Foreskin keratinocyte (primary cell): ENCODE measurements at places on chromosomes 1 and 21. TPM values are rescaled to one million over a fixed set of nuclear protein-coding genes. Genes with fewer than 3 reads are reported as not detected.

GRCh38 chr1:48061162-48062136 lies 64.3 kb upstream of the TRABD2B start:
- peak; percentile 38 for DNase-seq

GRCh38 chr1:56098946-56099345 lies 480.4 kb downstream of the PLPP3 start:
- DNase-seq, result no peak

- no peak for DNase-seq
These were observed 147.4 kb upstream of the USP24 start for GRCh38 chr1:55362558-55362957.

GRCh38 chr21:20250337-20250736 lies 747.9 kb upstream of the NCAM2 start:
- no peak for DNase-seq

- DNase-seq, result peak; percentile 89
These were observed 82.5 kb upstream of the ZNF648 start for GRCh38 chr1:182143825-182144645.

DNA sequence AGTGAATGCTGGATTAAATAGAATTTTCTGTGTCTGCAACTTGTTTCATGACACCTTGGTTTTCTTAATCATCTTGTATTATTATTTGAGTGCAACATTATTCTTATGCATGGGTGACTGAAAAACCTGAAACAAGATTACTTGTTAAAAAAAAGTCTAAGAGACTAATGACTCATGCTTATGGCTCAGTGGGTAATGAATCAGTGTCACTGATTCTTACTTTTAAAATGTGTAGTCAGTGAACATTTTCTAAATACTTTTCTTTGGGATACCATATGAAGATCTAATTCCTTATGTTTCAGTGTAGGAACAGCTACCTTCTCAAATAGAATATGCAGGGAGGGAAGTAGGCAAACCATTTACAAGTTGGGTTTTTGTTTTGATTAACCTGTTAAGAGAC lies 65.5 kb downstream of the PRKAA2 start:
- peak; percentile 37 for DNase-seq

- DNase-seq, result no peak
These were observed 1.2 kb upstream of the C1orf54 start for GRCh38 chr1:150271291-150271959.

DNA sequence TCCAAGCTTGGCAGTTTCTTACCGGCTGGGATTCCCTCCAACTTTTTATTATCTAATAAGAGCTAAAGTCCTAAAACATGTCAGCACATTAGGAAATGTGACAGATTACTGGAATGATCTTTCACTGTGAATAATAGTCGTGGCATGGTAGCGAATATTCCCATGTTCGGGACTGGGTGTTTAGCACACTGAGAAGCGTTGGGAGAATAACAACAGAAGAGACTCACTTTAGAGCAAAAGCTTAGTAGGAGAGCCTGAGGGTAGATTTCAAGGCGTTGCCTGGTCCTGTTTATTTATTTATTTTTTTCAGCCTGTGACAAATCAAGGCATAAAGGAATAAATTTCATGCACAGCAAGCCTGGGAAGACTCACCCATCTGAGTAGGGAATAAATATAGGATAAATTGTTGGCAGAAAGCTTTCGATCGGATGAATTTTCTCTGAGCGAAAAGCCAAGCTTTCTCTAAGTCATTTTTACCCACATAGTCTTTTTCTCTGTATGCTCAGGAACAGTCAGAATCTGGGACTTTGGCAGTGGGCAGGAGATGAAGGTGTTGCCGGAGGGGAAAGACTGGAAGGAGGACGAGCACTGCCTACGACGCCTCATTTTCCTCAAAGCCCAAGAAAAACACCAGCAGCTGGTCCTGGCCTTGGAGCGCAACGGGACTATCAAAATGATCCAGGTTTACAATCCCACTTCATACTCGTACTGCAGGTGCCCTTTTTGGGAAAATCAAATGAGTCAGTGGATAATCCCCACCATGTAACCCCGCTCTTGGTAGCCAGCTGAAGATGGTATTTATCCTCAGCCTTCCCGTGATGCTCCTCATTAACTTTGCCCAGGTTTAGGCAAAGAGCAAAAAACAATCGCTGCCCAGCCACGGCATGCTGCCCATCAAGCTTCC lies 97.2 kb downstream of the WDR64 start:
- DNase-seq, result peak; percentile 57

DNA sequence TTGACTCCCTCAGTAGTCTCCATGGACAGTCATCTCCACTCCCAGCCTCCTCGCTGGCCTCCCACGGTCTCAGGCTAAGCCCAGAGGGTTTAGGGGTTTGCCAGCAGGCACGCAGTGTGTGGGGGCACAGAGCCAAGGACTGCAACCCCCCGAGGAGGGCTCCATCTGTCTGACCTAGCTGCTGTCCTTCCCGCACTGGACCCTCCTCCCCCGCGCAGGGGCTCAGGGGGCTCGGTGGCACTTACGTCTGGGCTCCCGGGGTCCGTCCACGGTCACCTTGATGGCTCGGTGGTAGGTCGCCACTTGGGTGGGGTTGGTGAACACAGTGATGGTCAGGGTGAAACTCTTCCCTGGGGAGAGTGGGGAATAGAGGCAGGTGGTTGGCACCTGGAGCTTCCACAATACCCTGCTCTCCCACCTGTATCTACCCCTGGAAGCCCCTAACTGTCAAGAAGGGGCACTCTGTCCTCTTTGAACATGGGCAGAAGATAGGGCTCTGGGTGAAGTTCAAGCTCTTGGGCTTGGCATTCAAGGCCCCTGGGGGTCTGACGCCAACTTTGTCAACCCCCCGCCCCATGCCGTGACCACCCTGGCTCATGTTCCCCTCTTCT lies 11.0 kb downstream of the RUNX3 start:
- DNase-seq, result no peak

DNA sequence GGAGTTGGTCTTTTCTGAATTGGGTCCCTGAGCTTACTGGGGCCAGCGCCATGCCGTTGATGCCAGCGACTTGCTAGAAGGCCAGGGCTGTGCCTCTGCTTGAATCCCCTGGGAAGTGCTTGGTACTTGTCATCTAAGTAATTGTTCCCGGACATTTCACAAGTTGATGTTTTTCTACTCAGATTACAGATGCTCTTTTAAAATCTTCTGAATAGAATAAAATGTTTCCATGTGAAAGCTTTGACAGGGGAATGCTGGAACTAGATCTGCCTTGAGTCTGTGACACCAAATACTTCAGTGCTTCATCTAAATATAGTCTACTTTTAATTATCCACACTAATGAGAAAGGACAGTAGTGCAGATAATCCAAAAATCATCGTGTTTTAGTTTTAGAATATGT lies 38.3 kb downstream of the PTGFRN start:
- DNase-seq, result no peak

GRCh38 chr1:242187171-242187570 lies 188.3 kb upstream of the MAP1LC3C start:
- no peak for DNase-seq

DNA sequence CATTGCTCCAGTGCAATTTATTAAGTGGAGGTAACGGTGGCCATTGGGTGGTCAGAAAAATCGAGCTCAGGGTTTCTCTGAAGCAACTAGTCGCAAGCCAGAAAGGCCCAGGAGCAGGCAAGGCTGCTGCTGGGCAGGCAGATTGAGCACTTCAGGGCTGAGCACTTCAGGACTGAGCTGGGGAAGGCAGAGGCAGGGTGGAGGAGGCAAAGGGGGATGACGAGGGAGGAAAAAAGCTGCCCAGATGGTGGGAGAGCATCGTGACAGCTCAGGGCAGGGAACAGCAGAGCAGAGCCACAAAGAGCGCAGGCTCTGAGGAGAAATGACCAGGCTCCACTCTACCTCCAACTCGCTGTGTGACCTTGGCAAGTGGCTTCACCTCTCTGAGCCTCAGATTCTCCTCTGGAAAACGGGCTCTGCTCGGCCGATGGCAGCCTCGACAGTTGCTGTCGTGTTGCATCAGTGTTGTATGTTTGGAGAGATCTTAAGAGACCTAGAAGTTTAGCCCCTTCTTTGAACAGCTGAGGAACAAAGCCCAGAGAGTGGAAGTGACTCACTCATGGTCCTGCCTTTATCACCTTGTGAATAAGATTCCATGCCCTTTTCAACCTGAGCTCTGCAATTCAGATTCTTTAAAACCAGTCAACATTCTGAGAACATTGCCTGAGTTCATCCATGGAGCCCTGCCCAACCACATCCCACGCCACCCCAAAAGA lies 141.4 kb downstream of the SYF2 start:
- DNase-seq, result no peak

DNA sequence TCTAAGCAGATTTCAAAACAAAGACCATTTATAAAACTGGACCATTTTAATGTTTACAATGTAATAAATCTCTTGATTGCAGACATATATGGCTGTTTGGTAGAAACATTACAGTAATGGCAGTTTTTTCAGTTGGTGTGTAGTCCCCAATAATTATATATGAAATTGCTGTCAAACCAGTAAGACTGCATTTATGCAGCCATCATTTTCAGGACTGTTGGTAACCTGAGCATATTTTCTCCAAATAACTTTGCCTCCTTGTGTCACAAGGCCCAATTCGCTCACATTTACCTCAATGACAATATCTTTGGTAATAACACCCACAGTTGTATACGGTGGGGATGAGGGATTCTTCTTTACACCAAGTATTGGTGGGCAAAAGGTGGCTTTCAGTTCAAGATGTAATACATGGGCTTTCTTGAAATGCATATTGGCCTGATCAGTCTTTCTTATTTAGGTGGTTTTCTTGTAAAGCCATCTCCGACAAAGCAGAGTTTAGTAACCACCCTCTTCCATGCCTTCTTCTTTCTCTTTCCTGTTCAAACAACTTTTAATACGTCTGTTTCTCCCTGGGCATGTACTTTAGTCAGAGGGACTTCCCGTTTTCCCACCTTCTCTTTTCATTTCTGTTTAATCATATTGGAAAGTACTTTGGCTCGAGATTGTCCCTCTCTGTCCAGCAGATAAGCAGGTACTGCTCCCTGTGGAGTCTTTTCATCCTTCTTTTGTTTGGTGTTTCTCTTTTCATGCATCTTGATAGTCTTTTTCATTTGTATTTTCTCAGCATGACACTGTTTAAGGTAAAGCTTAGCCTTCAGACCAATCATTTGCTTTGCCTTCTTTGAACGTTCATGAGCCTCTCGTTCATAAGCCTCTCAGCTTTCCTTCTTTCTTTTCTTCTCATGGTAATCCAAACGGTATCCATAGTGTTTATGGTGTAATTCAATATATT lies 30.4 kb downstream of the ATP2B4 start:
- no peak for DNase-seq

- no peak for DNase-seq
These were observed 415.0 kb downstream of the DPYD start for GRCh38 chr1:97505816-97506215.

DNA sequence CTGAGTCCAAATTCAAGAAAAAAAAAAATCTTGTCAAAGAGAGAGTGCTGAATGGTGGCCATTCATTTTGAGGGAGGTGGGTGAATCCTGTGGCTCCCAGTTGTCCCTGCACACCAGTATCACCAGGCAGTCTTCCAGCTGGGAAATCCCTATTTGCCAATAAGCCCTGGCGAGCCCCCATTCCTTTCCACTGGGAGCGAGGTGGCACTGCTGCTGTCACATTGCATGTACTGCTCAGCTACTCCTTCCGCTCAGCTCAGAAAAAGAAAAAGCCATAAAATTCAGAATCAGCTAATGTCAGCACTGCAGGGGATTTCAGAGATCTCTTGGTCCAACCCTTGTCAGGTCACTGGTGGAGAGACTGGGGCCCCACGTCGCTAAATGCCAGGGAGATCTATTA lies 298.5 kb downstream of the OMA1 start:
- DNase-seq, result no peak

DNA sequence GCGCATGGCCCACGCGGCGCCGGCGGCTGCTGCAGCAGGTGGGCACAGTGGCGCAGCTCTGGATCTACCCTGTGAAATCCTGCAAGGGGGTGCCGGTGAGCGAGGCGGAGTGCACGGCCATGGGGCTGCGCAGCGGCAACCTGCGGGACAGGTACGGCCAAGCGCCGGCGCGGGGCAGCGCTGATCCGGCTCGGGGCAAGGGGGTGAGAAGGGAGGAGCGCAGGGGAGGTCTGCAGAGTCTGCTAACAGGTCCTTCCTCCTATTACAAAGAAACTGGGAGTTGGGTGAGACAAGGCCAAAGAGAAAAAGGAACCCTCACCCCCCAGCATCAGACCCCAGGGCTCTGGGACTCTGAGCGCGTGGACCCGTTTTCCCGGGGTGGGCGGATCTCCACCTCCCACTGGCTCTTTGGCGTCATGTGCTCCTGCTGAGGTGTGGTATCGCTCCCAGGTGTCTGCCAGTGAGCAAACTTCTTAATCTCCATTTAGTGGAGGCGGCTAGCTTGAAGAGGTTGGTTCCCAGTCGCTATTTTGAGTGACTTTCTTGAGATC lies 431 bp downstream of the MTARC1 start:
- DNase-seq, result peak; percentile 31

- no peak for DNase-seq
These were observed 10.8 kb upstream of the PADI1 start for GRCh38 chr1:17194133-17194475.

GRCh38 chr1:3889936-3890335 lies 10.1 kb downstream of the C1orf174 start:
- no peak for DNase-seq

DNA sequence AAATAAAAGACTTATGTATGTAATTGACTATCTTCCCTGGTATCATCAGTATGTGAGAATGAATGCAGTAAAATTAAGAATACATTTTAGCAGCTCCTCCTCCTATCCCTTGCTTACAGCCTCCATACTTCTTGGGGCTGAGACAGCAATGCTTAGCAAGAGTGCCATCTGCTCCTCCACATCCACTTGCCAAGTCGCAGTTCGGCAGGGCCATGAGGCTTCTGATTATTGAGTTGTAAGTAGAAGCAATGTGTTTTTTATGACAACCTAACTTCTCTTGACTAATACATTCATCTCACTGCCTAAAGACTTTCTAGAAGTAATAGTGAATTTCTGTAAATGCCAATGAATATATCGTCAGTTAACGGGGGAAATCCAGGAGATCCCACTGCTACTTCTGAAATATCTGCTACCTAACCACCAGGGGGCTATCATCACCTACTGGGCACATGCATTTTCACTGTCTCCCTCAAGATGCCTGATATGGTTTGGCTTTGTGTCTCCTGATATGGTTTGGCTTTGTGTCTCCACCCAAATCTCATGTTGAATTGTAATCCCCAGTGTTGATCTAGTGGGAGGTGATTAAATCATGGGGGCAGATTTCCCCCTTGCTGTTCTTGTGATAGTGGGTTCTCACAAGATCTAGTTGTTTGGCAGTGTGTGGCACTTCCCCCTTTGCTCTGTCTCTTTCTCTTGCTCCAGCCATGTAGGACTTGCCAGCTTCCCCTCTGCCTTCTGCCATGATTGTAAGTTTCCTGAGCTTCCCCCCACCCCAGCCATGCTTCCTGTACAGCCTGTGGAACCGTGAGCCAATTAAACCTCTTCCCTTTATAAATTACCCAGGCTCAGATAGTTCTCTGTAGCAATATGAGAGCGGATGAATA lies 59.6 kb downstream of the EXTL2 start:
- peak; percentile 4 for DNase-seq

GRCh38 chr1:241424480-241424971 lies 67.5 kb upstream of the RGS7 start:
- DNase-seq, result no peak

GRCh38 chr1:41366455-41367287 lies 5.4 kb downstream of the FOXO6 start:
- DNase-seq, result no peak

The CMPK1 gene
- 39.9 and 46.3 TPM in 2 replicates for polyA plus RNA-seq

The RIMS3 gene
- polyA plus RNA-seq, result 0.51 and 0.67 TPM in 2 replicates

The KIRREL1 gene
- polyA plus RNA-seq, result 14.9 and 19.7 TPM in 2 replicates

The MYOC gene
- not detected in 2 replicates for polyA plus RNA-seq

The LGR6 gene
- polyA plus RNA-seq, result 0.31 and 0.39 TPM in 2 replicates

The AIM2 gene
- not detected in 2 replicates for polyA plus RNA-seq

The AGBL4 gene
- not detected in 2 replicates for polyA plus RNA-seq

The CBS gene
- 31.8 and 56.3 TPM in 2 replicates for polyA plus RNA-seq

The RCOR3 gene
- polyA plus RNA-seq, result 9.3 and 10.4 TPM in 2 replicates

The PALMD gene
- polyA plus RNA-seq, result 0.60 and 0.66 TPM in 2 replicates
